CD4-positive, alpha-beta T cell treated with Interleukin-6 at 100 ng/mL for 8 hours (primary cell): ENCODE measurements at places on chromosomes 7 and 10.

DNA sequence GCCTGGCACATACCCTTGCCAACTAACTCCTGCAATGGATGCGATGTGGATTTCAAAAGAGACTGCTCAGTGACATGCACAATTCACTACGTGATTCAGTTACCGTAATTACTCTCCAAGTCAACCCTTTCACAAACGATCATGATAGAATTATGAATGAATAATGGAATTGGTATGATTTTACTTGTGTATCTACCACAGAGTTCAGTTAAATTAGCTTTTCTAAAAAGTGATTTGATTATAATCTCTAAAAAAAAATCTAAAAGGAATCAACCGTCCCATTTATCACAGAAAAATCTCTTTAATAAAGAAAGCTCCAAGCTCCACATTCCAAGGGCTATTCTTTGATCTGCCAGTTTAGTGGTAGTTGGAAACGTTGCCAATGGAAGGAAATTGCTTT lies 30.4 kb upstream of the RSU1 start:
- no peak for DNase-seq

- no peak for DNase-seq
Measured at GRCh38 chr10:119003572-119004289, 25.8 kb upstream of the NANOS1 start.

DNA sequence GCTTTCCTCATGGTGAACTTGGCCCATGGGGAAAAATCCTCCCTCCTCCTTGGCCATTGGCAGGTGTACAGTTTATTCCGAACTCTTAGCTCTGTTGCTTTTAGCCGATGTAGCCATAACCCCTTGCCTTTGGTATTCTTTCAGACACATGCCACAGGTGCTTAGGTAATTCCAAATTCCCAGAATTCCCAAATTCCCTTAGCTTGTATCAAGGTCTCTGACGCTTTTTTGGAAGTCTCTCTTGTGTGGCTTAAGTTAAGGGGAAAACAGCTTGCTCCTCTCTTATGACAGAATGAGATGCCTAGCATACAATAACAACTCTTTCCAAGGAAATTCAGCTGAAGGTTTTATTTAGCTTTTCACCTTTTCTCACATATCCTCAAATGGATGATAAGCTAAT lies 68.0 kb downstream of the SUGCT start:
- no peak for DNase-seq

DNA sequence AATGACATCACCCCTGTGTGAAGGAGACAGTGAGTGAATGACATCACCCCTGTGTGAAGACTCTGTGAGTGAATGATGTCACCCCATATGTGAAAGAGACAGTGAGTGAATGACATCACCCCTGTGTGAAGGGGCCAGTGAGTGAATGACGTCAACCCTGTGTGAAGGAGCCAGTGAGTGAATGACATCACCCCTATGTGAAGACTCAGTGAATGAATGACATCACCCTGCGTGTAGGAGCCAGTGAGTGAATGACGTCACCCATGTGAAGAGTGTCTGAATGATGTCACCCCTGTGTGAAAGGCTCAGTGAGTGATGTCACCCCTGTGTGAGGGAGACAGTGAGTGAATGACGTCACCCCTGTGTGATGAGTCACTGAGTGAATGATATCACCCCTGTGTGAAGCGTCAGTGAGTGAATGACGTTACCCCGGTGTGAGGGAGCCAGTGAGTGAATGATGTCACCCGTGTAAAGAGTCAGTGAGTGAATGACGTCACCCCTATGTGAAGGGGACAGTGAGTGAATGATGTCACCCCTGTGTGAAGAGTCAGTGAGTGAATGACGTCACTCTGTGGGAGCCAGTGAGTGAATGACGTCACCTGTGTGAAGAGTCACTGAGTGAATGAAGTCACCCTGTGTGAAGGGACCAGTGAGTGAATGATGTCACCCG lies 478.1 kb downstream of the PTPRN2 start:
- DNase-seq, result no peak

- DNase-seq, result no peak
Measured at GRCh38 chr7:31373337-31374289, 33.1 kb upstream of the NEUROD6 start.

GRCh38 chr7:2796358-2797352 lies 47.5 kb downstream of the GNA12 start:
- no peak for DNase-seq

DNA sequence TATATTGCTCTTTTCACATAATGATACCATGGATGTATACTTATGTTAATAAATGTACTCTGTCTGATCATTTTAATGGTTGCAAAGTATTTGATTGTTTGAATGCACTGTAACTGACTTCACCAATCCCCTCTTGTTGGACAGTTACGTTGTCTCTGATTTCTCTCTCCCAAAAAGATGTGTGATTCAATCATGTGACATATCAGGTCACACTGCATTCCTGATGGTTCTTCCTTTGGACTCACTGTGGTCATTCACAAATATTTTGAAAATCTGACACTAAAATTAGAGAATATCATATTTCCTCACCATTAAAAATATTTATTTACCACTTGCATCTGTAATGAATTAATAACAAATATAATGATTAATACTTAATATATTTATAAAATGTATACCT lies 22.2 kb downstream of the SLC16A12 start:
- DNase-seq, result no peak

DNA sequence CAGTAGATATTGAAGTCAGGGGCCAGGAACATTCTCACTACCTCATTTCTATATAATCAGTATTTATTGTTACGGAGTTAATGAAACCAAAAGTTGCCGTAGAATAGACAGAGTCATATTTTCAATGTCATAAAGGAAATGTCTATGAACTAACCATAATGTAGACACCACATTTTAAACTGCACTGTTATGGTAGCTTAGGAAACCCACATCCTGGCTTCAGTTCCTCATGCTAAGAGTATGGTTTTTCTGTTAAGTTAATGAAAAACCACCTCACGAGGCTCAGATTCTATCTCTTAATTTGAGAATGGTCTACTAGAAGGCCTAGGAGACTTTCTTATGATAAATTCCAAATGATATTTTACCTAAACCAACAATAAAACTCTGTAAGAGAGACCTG lies 166.5 kb downstream of the TMEM26 start:
- DNase-seq, result peak; percentile 14

- no peak for DNase-seq
Measured at GRCh38 chr10:6771331-6771730, 191.3 kb upstream of the PRKCQ start.

DNA sequence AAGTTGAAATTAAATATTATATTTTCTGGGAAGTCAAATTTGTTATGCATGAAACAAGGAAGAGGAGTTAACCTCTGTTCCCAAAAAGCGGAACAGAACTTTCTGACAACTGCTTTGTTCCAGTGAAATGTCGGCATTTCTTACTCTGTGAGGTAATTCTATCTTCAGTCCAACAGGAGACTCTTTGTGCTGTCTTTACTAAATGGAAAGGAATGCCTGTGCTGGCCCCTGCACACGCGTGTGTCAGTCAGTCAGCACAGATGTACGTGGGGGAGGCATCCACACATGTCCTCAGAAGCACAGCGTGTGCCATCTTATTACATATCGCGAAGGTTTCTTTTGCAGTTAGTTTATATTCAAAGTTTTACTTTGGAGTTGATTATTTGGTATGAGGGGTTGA lies 37.5 kb downstream of the NET1 start:
- DNase-seq, result no peak

DNA sequence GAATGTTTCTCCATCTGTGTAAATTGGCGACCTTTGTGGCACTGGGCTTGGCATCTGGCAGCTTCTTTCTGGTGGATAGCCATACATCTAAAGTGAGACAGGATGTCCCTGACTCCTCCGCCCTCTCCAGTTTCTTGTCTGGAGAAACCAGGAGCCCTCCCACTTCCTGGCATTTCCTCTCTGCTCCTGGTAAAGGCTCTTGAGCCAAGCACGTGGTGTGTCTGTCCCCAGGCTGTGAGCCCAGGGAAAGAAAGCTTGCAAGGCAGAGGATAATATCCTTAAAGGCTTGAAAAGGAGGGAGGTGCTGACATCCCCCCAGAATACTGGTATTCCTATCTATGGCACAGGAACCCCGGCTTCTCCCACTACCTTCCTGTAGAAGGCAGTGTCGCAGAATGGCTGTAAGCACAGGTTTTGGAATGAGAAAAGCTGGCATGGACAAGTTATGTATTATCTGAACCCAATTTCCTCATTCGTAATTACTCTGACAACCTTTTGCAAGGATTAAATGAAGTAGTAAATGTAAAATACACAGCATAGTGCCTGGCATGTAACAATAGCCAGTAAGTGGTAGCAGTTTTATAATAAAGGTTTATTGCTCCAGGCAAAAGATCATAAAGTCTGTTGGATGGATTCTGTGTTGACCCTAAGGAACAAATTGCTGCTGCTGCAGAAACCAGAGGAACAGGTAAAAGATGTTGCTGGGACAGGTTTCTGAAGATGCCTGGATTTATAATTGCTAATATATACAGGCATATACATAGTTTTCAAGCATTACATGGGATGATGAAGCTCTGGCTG lies 11.8 kb upstream of the ACSL5 start:
- DNase-seq, result no peak

DNA sequence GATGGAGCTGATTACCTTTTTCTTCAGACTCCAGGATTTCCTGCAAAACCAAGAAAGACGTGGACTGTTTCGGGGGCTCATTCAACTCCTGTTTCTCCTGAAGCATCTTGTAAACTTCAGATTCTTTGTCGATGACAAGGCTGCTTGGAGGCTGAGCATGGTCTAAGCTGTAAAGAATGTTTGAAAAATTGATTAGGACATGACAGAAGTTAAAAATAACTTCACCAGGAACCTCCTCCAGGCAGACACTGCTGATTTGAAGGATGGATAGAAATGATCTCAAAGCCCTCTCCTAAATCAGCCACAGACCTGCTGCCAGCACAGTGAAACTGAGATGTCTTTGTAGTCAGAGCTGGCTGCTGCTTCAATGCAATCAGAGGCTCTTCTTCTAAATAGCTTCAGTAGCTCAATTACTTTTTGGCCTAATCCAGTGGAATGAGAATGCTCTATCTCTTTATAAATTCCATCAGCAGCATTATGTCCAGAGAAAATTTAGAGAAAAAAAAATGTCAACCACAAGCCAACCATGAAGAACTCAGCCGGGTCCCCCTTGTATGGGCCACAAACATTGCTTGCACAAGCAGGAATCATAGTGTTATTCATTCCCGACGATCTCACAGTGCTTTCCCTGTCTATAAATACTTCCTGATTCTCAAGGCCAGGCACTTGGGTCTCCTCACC lies 43.5 kb downstream of the PDLIM1 start:
- DNase-seq, result no peak

GRCh38 chr7:155729847-155730246 lies 82.4 kb downstream of the SHH start:
- DNase-seq, result no peak

- DNase-seq, result no peak
Measured at GRCh38 chr7:27066148-27066547, 29.7 kb downstream of the HOXA1 start.

GRCh38 chr7:129644634-129645230 lies 33.2 kb downstream of the NRF1 start:
- no peak for DNase-seq

- DNase-seq, result no peak
Measured at GRCh38 chr7:79282070-79282694, 171.3 kb downstream of the MAGI2 start.

GRCh38 chr7:47889723-47890122 lies 58.5 kb downstream of the PKD1L1 start:
- no peak for DNase-seq

DNA sequence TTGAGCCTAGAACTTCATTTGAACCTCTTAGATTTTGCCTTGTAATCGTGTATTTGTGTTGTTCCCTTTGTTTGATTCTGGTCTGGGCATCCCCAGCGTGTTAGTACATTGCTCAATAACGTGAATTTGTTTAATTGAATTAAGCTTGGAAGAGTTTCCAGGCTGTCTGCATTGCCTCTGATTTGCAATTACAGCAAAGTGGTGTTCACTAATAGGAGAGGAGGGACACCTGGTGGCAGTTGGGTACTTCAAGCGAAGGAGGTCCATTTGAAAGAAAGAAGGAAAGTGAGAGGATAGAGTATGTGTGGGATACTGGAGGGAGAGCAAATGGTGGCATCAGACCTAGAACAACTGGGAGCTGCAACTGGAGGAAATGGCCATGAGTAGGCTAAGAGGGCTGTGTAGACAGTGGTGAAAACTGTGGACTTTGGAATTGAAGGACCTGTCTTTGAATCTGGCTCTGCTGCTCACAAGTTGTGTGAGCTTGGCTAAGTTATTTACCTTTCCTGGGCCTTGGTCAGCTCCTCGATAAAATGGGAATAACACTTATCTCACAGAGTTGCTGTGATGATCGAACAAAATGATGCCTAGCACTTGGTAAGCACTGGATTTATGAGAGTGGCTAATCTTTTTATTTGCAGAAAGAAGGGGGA lies 15.1 kb downstream of the LSMEM1 start:
- peak; percentile 9 for DNase-seq

DNA sequence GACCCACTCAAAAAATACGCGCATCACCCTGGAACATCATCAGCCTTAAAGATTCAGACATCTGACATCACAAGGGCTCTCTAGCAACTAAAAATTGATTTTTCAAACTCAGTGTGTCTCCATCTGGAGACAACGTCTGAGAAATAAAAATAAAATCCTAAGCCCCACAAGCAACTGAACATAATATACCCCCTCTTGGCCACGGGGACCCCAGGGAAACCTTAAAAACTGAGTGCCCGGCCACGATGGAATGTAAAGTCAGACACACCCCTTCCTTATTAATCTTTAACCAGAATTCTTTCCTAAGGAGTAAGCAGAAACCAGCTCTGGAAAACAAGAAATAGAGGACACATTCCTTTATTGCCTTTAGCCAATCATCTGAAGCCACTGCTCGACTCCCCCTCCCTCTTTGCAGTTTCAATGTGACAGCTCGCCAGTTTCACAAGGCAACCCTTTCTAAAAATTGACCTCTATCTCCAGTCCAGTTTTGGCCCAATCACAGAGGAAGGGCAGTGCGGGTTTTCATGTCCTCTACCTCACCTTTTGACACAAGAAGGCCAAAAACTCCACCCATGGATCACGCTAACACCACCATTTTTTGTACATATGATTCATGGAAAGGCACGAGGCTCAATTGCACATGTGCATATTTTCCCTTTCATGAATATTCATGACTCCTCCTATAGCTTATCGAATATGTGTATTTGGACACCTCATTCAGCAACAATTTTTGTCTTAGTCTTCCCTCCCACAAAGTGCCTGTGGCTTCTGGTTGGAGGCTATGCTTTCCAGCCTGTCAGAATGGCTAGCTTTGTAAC lies 24.2 kb downstream of the IFIT3 start:
- DNase-seq, result no peak

- DNase-seq, result no peak
Measured at GRCh38 chr10:73205890-73206289, 38.0 kb downstream of the FAM149B1 start.
